ENCODE measurements at places on chromosomes 2 and 18. TPM values are rescaled to one million over a fixed set of nuclear protein-coding genes. Genes with fewer than 3 reads are reported as not detected.

DNA sequence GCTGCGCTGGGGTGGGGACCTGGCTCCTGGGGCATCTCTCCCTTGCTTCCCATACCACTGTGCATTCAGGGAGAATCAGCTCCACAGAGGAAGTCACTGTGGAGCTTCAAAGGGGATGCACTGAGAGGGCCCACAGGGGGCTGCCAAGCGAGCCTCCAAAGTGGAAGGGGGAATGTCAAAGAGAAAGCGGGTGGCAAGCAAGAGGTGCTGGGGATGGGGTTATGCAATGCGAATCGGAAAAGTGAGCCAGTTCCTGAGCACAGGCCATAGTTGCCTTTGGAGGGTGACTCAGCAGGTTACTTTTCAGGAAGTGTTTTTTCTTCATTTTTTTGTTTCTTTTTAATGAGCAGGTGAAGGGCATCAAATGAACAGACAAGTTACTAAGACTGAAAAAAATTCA, 17.6 kb downstream of the PMAIP1 start:
- no peak overlapping the region for H3K27ac ChIP-seq
- DNase-seq, result no peak
- H3K36me3 ChIP-seq, result no peaks in the 10 kb centered on the region
- no peaks in the 10 kb centered on the region for H3K27me3 ChIP-seq
- peaks cover 8% of the 10 kb centered on the region for H3K4me1 ChIP-seq
- H3K4me3 ChIP-seq, result no peak overlapping the region

- H3K27me3 ChIP-seq, result no peaks in the 10 kb centered on the region
- H3K27ac ChIP-seq, result no peak overlapping the region
- H3K4me1 ChIP-seq, result no peaks in the 10 kb centered on the region
- H3K4me3 ChIP-seq, result no peak overlapping the region
- DNase-seq, result no peak
Measured at GRCh38 chr2:220708366-220708765, 863.7 kb downstream of the EPHA4 start.

DNA sequence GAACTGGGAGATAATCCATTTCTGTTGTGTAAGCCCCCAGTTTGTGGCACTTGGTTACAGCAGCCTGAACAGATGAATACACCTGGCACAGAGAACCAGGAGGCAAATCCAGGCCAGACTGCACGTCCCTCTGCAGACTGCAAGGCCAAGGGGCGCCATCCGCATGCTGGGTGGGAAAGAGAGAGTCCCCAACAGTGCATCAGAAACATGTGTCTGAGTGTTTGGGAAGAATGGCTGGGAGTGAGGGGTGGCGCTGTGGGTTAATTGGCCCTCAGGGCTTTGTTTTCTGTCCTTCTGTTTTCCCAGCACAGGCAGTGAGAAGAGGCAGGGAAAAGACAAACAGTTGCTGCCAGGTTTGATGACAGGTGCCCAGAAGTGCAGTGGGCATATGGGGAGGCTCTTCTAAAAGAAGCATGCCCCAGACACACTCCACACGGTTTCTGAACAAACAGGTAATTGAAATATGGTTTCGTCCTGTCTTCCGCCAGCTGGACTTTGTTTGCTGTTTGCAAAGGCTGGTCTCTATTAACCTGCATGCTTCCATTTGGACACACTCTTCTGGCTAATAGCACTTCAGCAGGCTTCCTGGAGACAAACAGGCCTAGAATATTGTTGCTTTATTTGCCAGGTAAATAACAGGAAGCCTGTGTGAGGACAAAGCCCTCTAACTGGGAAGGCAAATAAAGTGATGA, 43.4 kb upstream of the SEC11C start:
- no peaks in the 10 kb centered on the region for H3K4me1 ChIP-seq
- no peak for DNase-seq
- no peak overlapping the region for H3K4me3 ChIP-seq
- no peak overlapping the region for H3K27ac ChIP-seq
- peaks cover 19% of the 10 kb centered on the region for H3K27me3 ChIP-seq

GRCh38 chr2:154368153-154368552, 330.3 kb upstream of the KCNJ3 start:
- DNase-seq, result no peak
- H3K4me3 ChIP-seq, result no peak overlapping the region
- no peaks in the 10 kb centered on the region for H3K36me3 ChIP-seq
- no peaks in the 10 kb centered on the region for H3K27me3 ChIP-seq

DNA sequence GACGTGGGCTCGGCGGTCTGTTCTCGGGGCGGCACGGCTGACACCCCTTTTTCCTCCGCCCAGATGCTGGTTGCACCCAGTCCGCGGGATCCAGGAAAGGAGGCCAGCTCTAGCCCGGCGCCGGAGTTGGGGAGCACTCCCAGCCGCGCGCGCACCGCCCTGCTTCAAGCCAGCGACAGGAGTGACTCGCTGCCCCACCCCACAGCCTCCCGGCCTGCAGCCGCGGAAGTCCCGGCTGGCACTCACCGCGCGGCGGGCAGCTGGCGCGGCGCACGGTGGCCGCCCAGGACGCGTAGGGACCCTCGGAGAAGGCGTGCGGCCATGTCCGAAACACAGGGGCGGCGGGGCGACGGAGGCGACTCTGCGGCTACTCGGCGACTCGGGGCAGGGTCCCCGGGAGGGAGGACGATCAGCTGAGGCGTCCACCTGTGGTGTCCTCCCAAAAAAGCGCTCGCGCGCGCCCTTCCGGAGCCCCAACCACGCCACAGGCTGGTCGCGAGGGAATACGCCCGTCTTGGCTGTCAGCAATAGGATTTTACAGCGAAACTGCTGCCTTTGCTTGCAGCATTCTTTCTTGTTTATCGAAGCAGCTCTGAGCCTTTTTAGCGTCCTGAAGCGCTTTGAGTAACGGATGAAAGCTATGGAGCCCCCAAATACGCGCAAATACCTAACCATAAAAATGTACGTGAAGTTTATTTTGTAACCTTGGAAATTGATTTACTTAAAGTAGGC, at the start of gene ACADL:
Gene ACADL (minus strand): TSS at position 507 of the 732 bp plus-strand sequence. CDS start 184 bp downstream, at position 323.
- DNase-seq, result no peak
- no peak within 1 kb of the TSS for H3K4me3 ChIP-seq
- H3K4me1 ChIP-seq, result peaks cover 5% of the 10 kb centered on the region
- no peaks in the 10 kb centered on the region for H3K36me3 ChIP-seq
- H3K27me3 ChIP-seq, result peaks cover 65% of the 10 kb centered on the region

DNA sequence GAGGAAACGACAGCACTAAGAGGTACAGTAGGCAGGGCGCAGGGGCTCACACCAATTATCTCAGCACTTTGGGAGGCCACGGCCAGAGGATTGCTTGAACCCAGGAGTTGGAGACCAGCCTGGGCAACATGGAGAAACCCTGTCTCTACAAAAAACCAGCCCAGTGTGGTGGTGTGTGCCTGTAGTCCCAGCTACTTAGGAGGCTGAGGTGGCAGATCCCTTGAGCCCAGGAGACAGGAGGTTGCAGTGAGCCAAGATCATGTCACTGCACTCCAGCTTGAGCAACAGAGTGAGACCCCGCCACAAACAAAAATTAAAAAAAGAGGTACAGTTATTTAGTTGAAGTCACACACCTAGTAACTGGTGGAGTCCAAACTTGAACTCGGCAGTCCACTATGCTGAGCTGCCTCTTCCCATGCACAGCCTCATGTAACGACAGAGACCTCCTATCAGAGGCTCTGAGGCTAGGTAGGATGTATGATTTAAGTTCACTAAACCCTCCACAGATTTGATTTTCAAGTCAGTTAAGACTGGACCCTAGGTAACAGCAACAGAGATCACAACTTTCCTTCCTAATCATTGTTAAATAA, 8.7 kb downstream of the STK17B start:
- peak overlapping the region; percentile 88 for H3K27ac ChIP-seq
- no peak for DNase-seq
- peak overlapping the region; percentile 91 for H3K4me3 ChIP-seq
- H3K4me1 ChIP-seq, result peaks cover 27% of the 10 kb centered on the region
- H3K36me3 ChIP-seq, result peaks cover 58% of the 10 kb centered on the region

DNA sequence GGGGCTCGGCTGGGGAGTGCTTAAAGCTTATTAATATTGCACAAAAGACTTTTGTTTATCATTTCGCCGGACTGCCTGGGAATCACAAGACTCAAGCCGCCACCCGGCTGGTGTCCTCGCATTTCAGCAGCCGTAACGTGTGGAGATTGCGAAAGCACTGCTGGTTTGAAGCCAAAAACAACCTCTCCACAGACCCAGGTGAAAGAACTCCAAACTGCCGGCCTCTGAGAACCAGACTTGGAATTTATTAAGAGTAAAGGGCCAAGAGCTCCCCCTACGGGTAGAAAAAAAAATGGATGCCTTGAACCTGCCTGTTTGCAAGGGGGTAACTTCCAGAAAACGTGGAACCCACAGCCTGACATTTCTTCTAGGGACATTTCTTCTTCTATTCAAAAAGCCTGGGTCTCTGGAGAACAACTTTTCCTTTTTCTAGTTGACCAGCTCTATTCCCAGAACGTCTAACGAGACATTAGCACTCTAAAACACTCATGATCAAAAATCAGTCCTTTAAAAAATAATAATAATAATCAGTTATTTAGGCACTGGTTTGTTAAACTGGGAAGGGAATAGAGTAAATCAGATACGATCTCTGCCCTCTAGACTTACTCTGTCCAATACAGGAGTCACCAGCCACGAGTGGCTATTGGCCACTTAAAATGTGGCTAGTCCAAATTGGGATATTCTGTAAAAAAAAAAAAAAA, 216.3 kb downstream of the C1D start:
- peak; percentile 1 for DNase-seq
- H3K27ac ChIP-seq, result no peak overlapping the region
- H3K4me1 ChIP-seq, result peaks cover 2% of the 10 kb centered on the region

DNA sequence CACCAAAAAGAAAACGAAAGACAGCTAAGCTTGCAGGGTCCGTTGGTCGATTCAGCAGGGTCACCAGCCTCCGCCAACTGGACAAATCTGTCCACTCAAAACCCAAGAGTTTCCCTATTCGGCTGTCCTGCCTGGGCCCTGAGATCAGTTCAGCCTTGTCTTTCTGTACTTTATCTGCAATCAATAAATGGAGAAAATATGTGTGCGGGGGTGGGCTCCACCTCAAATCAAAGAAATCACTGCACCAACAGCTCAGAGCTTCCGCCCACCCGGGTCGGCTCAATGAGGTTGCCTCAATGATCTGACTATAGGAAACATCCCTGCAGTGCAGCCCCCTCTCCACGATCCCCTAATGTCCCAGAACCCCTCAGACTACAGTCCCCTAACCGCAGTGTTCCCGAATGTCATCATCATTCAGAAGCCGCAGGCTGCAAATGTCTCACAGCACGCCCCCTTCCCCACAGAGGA, 447 bp downstream of the GGCX start:
- H3K4me3 ChIP-seq, result peak overlapping the region; percentile 81
- no peak for DNase-seq
- H3K36me3 ChIP-seq, result peaks cover 14% of the 10 kb centered on the region
- peaks cover 20% of the 10 kb centered on the region for H3K4me1 ChIP-seq
- H3K27ac ChIP-seq, result no peak overlapping the region
- no peaks in the 10 kb centered on the region for H3K27me3 ChIP-seq

GRCh38 chr2:231932985-231933915, 7.1 kb upstream of the NPPC start:
- no peaks in the 10 kb centered on the region for H3K36me3 ChIP-seq
- DNase-seq, result no peak
- H3K4me3 ChIP-seq, result no peak overlapping the region

DNA sequence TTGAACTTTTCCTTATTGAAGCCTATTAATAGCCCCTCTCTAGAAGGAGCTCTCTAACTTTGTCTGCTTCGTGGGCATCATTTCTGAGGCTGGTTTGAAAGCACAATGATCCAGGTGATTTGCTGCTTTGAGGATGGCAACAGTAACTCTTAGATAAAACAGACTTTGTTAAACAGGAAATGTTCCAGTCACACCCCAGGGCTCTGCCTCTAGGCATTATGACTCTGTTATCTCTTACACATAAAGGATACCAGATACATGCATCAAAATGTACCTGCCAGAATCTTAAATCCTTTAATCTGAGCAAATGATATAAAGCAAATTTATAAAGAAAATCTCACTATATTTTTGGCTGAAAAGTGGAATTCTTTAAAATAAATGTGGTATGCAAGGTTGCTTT, 52.3 kb downstream of the GAD1 start:
- H3K27me3 ChIP-seq, result no peaks in the 10 kb centered on the region
- no peak for DNase-seq
- no peak overlapping the region for H3K4me3 ChIP-seq
- no peaks in the 10 kb centered on the region for H3K36me3 ChIP-seq
- peaks cover 9% of the 10 kb centered on the region for H3K4me1 ChIP-seq

DNA sequence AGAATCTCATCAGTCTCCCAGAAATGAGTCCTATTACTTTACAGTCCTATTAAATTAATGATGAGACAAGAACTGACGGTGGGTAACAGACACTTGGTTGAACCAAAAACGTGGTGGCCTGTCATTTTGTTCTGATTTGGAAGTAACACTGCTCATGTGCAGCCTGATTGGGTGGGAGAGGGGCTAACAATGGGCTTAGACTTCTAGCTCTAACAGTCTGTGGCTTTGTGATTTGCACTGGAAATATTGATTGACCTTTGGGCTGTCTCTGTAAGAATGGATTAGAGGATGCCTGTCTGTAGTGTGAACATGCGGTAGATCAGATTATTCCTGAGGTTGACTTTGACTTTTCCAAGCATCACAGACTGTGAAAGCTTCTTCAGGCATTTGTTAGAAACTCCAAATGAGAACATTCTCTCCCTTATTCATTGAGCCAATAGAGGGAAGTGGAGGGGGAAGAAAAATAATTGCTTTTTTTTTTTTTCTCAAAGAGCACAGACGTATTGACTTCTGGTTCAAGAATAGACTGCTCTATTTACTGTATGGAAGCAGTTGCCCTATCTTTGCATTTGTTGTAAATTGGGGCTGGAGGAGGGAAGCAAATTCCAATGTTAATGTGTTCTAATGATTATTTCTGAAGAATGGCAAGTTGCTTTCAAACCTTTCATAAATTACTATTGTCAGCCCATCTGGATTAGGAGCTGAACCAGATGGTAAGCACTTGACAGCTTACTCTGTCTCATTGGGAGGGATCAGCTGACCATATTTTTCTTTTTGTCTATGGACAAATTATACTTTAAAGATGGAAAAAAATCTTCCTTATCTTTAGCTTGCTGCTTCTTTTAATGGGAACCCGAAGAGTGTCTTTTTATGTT, 85.8 kb upstream of the TTN start:
- no peak overlapping the region for H3K4me3 ChIP-seq
- no peak overlapping the region for H3K27ac ChIP-seq
- H3K4me1 ChIP-seq, result no peaks in the 10 kb centered on the region
- no peaks in the 10 kb centered on the region for H3K36me3 ChIP-seq

DNA sequence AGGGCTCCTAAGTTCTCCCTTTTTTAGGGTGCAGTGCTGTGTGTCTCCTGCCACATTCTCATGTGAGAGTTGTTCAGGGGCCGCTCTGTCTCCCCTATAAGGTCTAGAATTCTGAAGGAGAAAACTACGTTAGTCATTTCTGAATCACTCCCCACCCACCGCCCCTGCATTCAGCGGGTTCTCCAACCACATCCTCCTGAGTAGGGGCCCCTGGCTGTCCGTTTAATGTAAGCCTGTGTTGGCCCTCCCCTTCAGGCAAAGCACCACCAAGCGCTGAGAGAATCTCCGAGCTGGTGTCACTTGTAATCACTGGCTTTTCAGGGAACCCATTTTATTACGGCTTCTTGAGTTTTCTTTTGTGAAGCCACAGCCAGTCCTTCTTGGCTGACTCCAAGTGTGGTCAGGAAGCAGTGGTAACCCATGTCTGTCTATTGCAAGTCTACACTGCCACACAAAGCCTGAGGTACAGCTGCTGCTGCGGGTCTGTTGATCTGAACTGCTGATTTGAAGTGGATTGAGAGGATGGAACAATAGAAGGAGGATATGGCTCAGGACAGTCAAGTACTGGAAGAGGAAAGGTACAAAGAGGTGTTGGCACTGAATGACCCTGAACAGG, 16.9 kb downstream of the LCT start:
- H3K4me3 ChIP-seq, result peak overlapping the region; percentile 16
- peaks cover 20% of the 10 kb centered on the region for H3K4me1 ChIP-seq
- DNase-seq, result peak; percentile 30

Gene COL4A3
- not detected for total RNA-seq

Gene ZC3H6
- total RNA-seq, result 21.4 TPM

Gene SP5
- not detected for total RNA-seq

Gene MTX2
- total RNA-seq, result 5.2 TPM
